ENCODE measurements at places on chromosomes 7 and 10.

- no peak for DNase-seq
These were observed 189.5 kb downstream of the RAPGEF5 start for GRCh38 chr7:22167482-22167881.

DNA sequence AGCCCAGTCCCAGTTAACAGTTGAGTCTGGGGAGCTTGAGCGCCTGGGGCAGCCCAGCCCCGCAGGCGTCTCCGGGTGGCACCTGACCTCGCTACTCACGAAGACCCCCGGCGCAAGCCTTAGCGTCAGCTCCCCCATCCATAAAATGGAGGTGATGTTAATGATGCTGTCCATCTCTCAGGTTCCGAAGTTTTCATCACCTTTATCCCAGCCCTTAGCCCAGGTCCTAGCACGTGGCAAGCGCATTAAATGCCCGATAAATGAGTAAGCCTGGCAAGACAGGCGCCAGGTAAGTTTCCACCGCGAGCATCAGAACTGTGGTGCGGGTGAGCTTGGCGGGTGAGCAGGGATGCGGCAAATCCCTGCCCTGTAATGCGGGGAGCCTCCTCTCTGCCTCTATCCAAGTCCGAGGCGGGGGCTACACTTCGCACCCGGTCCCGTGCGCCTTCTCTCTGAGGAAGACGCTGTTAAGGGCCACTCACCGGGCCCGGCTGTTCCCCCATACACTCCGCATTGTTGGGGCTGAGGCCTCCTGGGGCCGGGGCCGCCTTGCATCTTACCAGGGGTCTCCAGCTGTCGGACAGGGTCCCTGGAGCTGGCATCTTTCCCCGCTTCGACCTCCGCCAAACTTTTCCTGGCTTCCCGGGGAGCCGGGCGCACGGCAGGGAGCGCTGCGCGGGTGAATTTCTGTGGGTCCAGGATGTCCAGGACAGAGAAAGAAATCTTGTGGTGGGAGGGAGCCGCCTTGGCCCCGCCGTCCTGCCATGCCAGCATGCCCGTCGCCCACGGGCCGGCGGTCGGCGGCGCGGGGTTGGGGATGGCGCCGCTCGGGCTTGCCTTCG lies 444 bp downstream of the NKX1-2 start:
- DNase-seq: no peak

GRCh38 chr10:22992621-22993020 lies 64.8 kb downstream of the ARMC3 start:
- no peak for DNase-seq

GRCh38 chr7:132407764-132408163 lies 168.5 kb downstream of the PLXNA4 start:
- no peak for DNase-seq

GRCh38 chr10:2094171-2094570 lies 356.8 kb upstream of the ADARB2 start:
- no peak for DNase-seq

DNA sequence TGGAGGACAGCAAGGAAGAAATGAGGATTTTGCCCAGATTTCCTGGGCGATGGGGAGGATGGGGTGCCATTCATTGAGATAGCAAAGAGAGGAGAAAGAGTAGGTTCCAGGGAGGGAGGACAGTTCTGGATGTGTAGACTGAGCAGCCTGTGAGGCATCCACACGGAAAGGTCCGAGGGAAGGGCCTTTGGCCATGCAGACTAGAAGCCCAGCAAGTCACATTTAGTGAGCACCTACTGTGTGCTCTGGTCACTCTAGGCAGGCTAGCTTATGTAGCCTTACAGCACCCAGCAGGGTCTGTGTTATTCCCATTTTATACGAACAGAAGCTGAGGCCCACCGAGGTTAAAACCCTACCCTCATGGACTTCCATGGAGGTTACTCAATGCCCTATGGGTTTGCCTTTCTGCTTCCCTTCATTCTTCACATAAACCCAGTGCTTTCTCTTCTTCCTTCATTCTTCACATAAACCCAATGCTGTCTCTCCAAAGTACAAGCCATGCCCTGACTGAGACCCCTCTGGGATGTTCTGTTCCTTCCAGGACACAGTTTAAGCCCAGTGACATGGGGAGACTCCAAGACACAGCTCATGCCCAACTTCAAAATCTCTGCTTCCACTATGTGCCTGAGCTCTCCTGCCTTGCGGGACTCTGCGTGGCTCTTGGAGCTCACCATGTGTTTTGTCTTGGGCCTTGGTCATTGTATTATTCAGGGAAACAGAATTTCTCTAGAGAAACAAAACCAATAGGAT lies 13.7 kb downstream of the IL2RA start:
- DNase-seq: no peak

GRCh38 chr10:110303681-110304080 lies 1.0 kb downstream of the SMNDC1 start:
- DNase-seq: no peak

DNA sequence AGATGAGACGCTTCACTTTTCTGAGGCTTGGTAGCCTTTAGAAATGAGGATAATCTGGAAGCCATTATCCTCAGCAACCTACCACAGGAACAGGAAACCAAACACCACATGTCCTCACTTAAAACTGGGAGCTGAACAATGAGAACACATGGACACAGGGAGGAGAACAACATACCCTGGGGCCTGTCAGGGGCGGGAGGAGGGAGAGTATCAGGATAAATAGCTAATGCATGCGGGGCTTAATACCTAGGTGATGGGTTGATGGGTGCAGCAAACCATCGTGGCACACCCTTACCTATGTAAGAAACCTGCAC lies 48.9 kb downstream of the LRGUK start:
- DNase-seq: no peak

DNA sequence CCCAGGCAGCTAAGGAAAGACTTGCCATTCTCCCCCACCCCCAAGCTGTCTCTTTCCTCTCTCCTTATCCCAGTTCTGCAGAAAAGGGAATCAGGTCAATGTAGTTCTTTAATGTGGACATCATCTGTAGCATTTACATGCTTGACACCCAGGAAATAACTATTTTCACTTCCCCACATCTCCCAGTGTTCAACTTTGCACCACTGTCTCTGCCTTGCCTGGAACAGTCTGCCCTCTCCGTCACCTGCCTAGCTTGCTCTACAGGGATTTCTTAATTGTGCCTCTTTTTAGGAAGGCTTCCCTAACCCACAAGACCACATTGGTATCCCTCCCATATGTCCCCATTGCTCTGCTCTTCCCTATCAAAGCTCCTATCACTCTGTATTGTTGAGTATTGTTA lies 45.9 kb upstream of the TOMM7 start:
- no peak for DNase-seq

DNA sequence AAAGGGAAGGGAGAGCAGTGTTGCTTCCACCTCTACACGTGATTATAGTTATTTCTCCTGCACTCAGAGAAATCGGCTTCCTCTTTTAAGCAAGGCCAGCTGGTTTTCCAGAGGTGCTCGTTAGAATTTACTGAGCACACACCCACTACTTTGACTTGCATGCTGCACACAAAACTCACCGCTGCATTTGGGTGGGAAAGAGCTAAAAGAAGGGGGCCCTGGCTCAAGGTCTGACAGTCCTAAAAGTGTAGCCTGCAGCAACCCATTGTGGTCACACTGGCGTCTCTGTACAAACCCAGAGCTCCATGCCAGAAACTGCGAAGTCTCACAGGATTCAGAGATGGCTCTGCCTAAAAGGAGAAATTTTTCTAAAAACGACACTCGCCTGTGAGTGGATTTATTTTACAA lies 133.7 kb downstream of the SLC25A13 start:
- DNase-seq: no peak

GRCh38 chr10:14190702-14191101 lies 140.0 kb downstream of the FRMD4A start:
- DNase-seq: no peak

GRCh38 chr10:88831709-88832108 lies 19.9 kb downstream of the ANKRD22 start:
- no peak for DNase-seq

DNA sequence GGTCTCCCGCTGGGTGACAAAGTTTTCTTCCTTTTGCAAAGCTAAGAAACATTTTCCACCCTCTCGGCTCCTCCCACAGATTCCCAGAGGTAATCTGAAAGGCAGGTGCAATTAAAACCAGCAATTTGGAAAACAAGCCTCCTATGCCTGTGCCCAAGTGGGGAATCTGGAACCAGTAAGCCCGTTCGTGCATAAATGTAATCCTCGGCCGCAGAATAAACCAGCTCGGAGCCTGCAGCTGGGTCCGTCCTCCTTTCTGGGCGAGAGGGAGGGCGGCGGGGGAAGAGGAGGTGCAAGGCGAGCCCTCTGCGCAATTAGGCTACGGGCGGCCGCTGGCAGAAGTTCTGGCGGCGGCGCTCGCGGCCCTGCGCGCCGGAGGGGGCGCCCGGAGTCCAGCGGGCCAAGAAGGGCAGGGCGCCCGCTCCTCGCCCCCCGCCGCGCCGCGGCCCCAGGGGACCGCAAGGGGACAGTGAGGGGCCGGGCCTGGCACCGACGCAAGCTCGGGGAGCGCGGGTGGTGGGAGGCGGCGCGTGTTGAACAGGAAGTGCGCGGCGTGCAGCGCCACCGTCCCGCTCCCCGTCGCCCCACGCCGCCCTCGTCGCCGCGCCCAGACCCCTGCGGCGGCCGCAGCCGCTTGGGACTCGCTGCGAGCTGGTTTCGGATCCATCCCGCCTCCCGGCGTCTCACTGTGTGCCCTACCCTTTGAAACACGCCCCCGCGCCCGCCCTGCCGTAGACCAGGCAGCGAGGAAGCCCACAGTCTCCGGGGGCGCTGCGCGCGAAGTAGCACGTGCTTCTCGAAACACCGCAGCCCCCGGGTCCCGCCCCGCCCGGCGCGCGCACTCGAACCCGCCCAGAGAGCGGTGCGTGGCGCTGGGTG lies at the start of gene PRKAG2:
TSS of gene PRKAG2 (minus strand) at position 217 of the 879 bp plus-strand sequence. CDS start 495 bp downstream, outside the sequence.
- DNase-seq: no peak

DNA sequence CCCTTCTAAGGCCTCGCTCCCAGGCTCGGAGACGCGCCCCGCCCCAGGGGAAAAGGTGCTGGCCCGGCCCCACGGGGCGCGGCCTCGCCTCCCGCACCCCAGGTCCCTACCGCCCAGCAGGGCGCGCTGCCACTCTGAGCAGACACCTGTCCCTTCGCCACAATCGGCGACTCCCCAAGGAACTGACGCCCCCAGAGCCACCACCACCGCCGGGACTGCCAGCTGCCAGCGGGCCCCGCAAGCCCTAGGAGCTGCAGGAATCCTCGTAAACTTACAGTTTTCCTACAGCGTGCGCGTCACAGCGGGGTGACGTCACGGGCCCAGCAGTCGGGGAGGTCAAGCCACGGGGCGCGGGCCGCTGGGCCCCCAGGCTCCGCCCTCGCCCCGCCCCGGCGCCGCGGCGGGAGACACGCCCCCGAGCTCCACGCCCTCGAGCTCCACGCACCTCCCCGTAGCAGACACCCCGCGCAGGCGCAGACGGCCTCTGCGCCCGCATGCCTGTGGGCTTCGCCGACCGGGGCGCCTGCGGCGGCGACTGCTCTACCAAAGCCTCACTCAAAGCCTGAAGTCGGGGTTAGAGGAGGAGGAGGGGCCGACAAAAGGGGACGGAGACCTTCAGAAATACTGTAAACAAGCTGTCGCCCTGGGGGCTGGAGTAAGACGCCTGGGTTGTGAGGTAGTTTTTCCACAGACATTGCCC lies at the start of gene ZNF438:
TSS of gene ZNF438 (minus strand) at position 308 of the 700 bp plus-strand sequence. CDS start 154,831 bp downstream, outside the sequence.
- DNase-seq: peak; percentile 64

DNA sequence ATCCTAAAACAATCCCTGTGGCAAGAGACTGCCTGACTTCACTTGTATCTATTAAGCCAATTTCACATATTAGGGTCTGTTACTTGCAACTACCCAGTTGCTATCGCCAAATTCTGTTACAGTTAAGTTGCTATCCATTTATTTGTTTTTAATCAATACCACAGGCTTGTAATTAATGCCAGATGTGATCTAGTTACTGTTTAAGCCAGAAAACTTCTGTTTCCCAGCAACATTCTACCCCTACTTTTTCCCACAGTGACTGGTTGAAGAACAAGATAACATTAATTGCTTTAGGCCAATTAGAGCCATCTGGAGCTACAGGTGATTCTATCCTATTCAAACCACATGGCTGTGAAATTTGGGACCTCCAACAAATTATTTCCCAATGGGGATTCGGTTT lies 131.3 kb downstream of the ALOX5 start:
- no peak for DNase-seq

DNA sequence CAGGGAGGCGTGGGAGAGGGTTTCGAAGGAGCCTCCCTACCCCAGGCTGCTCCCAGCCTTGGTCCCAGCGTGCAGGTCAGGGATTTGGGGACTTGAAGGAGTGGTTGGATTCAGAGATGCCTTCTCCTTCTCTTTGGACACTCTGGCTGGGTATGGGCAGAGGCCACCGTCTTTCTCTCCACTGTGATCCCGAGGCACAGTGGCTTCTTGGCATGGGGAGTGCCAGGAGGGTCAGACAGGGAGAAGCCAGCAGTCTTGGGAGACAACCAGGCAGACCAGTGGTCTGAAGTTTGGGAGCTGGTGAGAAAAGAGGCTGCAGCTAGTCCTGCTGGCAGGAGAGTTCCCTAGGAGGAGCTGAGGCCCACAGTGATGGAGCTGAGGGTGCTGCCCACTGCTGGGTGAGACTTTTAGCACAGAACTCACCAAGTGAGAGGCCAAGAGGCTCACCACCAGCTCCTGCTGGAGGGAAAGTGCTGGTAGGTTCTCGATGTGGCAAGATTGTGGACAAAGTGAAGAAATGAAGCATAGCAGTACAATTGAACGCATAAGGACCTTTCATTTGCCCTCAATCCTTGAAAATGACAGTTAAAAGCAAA lies 35.2 kb upstream of the WDFY4 start:
- no peak for DNase-seq

- DNase-seq: no peak
These were observed 678.6 kb upstream of the FOXK1 start for GRCh38 chr7:4003503-4003902.

GRCh38 chr10:124512040-124512428 lies 50.4 kb downstream of the LHPP start:
- no peak for DNase-seq

- no peak for DNase-seq
These were observed 133.8 kb downstream of the NEURL1 start for GRCh38 chr10:103627111-103627892.

DNA sequence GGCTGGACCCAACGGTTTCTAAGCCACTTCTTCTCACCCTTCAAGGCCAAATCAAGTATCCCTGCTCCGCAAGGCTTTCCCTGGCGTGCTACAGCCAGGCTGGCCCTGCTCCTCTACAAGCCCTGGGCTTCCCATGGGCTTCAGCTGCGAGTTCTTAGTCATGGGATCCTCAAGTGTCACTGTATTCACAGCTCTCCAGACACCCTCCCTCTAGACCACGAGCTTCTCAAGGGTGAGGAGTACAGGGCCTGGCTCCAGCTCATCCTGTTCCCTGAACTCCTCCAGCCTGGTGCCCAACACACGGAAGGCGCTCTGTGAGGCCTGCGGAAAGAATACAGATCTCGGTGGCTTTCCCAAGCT lies 38.8 kb downstream of the FAM53B start:
- DNase-seq: no peak

- no peak for DNase-seq
These were observed 21.8 kb downstream of the FOXL3 start for GRCh38 chr7:311796-312195.

GRCh38 chr10:49631975-49632374 lies 18.1 kb downstream of the CHAT start:
- DNase-seq: no peak

DNA sequence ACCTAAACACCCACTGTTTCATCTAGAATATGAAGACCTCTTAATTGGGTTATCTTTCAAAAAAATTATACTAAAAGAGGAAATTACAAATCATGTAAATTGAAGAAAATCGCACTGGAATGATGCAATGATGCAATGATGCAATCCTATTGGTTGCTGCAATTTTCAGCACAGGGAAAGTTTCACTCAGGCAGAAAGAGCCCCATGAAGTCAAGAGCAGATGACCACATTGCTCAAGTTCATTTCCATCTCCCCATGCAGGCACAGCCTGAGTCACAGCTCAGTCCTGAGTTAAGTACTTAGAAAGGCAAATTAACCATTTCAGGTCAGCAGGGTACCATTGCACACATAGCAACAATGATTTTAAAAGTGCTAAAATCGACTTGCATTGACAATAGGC lies 180.3 kb upstream of the MYO3A start:
- no peak for DNase-seq
